Breast epithelium (tissue), 4 donors: ENCODE measurements at places on chromosomes 7 and 10. TPM values are rescaled to one million over a fixed set of nuclear protein-coding genes. Genes with fewer than 3 reads are reported as not detected.

GRCh38 chr10:57898231-57898630 is 369.5 kb downstream of the IPMK start:
- DNase-seq = no peak

DNA sequence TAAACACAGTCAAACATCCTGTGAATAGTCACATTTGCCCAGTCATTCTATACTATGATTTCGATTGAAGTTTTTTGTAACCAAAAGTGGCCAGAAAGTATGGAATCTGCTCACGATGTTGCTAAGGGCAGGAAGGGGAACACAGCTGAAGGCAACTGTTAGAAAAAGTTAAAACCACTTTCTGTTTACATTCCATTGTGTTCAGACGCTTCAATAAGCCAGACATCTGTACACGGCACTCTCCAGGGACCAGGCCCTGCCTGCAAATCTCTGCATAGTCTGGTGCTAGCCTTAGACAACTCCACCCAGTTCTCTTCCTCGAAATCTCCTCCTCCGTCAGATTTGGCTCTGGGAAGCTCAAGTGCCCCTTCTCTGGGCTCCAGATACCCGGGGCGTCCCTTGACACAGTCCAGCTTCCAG is 17.1 kb upstream of the TMEM120A start:
- DNase-seq = no peak

Gene PNLIPRP3
- 0.66 TPM for total RNA-seq

Gene PDK4
- total RNA-seq = 797 TPM

- DNase-seq = no peak
These were observed 15.6 kb downstream of the SHH start for GRCh38 chr7:155796381-155797261.

Gene AKR1C4
- total RNA-seq = not detected

Gene SFRP4
- 23.7 TPM for total RNA-seq

GRCh38 chr7:113321201-113321600 is 202.8 kb upstream of the SMIM30 start:
- DNase-seq = no peak

Gene LOXL4
- total RNA-seq = 6.9 TPM

Gene SMNDC1
- total RNA-seq = 13.4 TPM

DNA sequence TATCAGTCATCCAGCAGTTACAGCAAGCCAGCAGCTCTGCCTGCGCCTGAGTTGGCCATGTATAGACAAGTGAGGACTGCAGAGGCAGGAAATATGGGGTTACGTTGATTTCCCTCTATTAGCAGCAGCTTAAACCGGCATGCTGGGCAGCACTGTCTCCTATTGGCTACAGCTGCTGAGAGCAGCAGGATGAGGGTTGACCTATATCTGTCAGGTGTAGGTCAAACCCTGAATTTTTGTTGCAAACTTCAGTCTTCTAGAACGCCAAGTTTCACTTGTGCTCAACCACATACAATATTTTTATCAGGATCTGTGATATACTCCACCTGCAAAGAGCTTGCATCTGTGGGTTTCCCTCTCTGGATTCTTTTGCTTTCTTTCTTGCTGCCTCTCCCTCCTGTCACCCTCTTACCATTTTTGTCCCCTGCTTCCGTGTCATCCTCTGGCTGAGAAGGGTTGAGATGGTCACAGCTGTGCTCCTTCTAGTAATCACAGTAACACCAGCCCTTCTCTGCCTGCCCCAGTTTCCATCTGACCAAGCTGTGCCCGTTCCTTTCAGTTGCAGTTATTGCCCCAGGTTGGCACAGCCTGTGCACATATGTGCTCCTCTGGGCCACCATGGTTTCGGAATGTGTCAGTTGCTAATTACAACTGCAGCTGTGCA is 23.8 kb upstream of the GLCCI1 start:
- DNase-seq = no peak

Gene NPY
- total RNA-seq = not detected

DNA sequence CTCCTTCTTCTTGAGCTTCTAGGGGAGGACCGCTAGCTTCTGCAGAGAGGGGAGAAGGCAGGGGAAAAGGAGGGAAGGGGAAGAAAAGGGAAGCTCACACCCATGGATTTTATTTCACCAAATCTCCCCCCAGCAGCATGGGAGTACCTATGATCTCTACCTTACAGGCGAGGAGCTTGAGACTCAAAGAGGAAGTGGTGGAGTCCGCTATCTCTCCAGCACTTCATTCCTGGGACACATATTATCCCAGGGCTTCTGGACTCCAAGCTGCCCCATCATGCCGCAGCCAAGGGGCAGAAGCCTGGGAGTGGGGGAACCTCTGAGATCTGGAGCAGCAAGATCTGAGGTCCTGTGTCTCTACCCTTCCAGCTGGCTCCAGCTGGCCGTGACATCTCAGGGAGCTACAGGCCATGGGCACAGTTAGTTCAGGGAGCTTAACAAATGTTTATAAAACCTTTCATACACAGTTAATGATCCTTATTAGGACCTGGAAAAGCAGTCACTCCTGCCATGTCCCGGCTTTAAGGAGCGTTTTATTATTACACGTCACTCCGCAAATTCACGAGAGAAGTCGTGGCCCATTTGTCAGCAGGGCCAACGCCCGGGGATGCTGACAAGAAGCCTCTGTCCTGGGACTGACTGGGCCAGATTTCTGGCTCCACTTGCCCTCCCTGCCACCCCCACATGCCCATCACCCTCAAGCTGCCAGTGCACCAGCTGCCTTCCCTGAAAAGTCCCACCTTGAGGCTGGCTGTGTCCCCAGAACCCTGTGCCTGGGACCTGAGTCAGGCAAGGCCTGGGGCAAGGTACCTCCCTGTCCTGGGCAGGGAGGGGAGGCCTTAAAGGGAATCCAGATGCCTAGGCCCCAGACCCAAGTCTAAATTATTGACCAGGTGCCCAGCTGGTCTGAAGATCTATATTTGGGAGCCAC is 132.1 kb upstream of the ZMIZ1 start:
- no peak for DNase-seq

- no peak for DNase-seq
These were observed 82.9 kb downstream of the NPY start for GRCh38 chr7:24366876-24367275.
